ENCODE measurements at places on chromosomes 11 and 22.

GRCh38 chr11:134781380-134781866 lies 369.4 kb upstream of the B3GAT1 start:
- no peak for DNase-seq

GRCh38 chr11:93089474-93090102 lies 108.2 kb downstream of the SLC36A4 start:
- no peak for DNase-seq

- DNase-seq = no peak
Measured at GRCh38 chr11:75563978-75564552, 2.0 kb downstream of the SERPINH1 start.

DNA sequence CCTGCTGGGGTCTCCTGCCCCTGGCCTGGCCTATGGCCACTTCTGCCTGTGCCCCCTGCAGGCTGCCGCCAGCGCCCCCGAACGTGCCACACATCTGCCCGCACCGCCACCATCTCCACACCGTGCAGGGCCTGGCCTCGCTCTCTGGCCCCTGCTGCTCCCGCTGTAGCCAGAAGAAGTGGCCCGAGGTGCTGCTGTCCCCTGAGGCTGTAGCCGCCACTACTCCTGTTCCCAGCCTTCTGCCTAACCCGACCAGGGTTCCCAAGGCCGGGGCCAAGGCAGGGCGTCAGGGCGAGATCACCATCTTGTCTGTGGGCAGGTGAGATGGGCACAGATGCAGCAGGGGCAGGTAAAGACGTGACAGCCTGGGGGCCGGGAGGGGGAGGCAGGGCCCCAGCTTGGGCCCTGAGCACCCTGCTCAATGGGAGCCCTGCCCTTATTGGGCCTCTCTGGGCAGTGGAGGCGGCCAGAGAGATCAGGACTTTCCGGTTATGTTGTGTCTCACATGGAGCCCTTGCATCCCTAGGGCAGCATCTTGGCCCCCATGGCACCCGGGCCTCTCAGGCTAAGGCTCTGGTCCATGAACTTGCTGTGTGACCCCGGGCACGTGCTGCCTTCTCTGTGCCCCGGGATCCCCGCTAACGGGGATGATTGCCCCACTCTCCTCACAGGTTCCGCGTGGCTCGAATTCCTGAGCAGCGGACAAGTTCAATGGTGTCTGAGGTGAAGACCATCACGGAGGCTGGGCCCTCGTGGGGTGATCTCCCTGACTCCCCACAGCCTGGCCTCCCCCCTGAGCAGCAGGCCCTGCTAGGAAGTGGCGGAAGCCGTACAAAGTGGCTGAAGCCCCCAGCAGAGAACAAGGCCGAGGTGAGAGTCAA lies 18.5 kb downstream of the RELT start:
- DNase-seq = no peak

DNA sequence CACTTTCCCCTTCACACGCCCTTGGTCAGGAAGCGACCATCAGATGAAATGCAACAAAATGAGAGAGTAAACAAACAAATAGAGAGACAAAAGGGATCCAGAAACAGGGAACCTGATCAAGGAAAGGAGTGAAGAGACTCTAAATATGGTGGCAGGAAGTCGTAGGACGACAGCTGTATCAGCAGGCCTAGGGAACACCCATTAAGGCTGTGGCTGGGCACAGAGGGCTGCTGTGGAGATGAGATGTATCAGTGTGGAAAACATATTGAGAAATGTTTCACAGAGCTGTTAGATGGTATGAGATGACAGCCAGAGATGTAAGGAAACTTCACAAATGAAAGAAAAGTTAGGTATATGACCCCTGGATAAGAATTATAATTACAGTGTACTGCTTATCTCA lies 155.8 kb upstream of the MTMR2 start:
- no peak for DNase-seq

GRCh38 chr22:46081036-46081830 lies 69.1 kb upstream of the PPARA start:
- no peak for DNase-seq

DNA sequence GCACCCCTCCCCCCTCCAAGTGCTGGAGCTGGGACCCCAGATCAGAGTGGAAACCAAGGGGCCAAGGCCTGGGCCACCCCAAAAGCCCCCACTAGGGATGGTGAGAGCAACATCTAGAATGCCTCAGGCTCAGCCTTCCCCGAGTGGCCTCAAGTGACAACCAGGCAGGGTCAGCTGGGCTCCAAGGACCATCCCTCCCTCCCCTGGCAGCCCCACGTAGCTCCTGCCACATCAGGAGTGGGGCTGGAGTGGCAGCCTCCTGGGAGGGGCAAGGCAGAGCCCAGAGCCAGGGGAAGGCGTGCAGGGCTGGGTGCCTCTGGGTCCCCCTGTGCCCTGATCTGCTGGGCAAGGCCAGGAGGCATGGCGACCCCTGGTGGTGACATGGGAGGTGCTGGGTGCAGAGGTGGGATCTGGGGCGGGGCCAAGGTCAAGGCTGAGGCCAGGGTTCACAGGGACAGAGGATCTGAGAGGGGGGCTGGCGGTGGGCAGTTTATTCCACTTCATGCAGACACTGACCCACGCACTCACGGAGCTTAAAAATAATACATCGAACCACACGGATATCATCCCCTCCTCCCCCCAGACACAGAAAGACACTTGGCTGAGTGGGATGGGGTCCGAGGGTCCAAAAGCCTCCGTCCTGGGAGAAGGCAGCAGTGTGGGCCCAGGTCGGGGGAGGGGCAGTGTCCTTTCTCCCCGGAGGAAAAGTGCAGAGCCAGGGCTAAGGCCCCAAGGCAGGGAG lies 15.8 kb upstream of the EHD1 start:
- DNase-seq = peak; percentile 95

GRCh38 chr22:47381240-47381639 lies 618.8 kb downstream of the TBC1D22A start:
- DNase-seq = no peak

GRCh38 chr11:81070948-81071347 lies 1630.1 kb upstream of the TENM4 start:
- no peak for DNase-seq

GRCh38 chr11:61294717-61295595 lies at the start of gene VWCE:
VWCE (minus strand) TSS chr11:61295316; CDS start chr11:61295037, 279 bp downstream.
- DNase-seq = peak; percentile 55

GRCh38 chr11:35511666-35512065 lies 13.8 kb downstream of the PAMR1 start:
- no peak for DNase-seq

- no peak for DNase-seq
Measured at GRCh38 chr11:91081440-91082043, 858.7 kb upstream of the CHORDC1 start.

- DNase-seq = no peak
Measured at GRCh38 chr11:109704432-109704831, 282.4 kb downstream of the C11orf87 start.

DNA sequence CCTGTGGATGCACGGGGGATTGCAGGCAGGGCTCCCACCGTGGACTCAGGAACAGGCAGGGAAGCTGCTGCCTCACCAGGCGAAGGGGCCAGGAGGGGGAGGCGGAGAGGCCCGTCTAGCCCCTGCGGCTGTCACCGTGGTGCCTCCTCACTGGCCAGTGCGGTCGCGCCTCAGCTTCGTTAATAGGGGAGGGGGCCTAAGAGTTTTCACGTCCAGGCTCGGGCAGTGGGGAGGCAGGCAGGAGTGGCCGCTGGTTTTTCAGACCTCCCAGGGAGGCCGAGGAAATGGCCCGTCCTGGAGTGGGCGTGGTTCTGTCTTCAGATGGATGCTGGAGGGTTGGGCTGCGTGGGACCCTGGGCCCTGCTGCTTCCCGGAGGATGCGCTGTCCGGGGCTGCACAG lies 91.1 kb upstream of the B3GAT1 start:
- DNase-seq = no peak

GRCh38 chr11:62575156-62575555 lies 1.5 kb upstream of the EEF1G start:
- no peak for DNase-seq

- no peak for DNase-seq
Measured at GRCh38 chr11:62917906-62918502, 3.2 kb downstream of the CHRM1 start.

GRCh38 chr11:117579161-117579560 lies 217.9 kb downstream of the DSCAML1 start:
- DNase-seq = no peak

GRCh38 chr22:23245799-23246136 lies 65.5 kb downstream of the BCR start:
- no peak for DNase-seq

GRCh38 chr22:43537019-43537585 lies 125.3 kb downstream of the MPPED1 start:
- DNase-seq = no peak

DNA sequence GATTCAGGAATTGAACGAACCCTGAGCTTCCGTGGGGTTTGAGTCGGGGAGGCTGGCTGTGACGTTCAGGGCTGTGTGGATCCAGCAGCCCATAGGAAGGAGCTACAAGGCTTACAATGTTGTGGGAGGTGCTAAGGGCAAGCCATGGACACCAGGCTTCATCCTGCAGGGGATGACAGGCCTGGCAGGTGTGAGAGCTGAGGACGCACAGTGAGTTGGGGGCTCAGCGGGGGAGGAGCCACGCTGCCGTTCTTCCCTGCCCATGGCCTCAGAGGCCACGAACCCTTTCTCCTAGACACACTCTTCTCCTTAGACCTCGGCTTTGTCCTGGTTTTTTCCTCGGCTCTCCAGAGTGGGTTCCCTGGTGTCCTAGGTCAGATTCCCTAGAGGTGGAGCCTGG lies 113.3 kb upstream of the SLC22A12 start:
- no peak for DNase-seq

- no peak for DNase-seq
Measured at GRCh38 chr22:46976598-46976997, 214.1 kb downstream of the TBC1D22A start.

GRCh38 chr11:68835749-68836148 lies 6.0 kb downstream of the CPT1A start:
- DNase-seq = no peak

DNA sequence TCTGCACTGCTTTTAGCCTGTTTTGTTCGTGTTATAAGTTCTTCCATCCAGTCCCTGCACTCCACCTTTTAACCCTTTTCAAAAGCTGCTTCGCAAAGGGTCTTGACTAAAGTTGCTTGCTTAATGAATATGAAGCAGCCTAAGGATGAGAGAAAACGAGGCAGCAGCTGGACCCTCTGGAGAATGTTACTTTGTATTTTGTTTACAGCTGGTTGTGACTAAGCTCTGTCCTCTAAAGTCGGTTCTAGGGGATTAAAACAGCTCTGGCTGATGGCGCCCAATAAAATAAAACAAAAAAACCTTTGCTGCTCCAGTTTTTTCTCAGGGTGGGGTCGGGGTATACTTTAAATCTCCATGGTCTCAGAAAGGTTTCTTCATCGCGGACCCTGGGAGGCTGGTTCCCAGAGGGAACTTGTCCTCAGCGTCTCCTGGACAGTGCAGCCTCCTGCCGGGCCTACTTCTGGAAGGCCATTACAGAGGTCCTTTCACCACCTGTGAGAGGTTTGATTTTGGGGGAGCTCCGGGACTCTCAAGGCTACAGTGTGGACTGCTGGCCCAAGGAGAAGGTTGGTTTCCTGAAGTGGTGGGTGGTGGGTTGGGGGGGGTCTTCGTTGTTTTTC lies 836 bp upstream of the RBM4 start:
- no peak for DNase-seq

DNA sequence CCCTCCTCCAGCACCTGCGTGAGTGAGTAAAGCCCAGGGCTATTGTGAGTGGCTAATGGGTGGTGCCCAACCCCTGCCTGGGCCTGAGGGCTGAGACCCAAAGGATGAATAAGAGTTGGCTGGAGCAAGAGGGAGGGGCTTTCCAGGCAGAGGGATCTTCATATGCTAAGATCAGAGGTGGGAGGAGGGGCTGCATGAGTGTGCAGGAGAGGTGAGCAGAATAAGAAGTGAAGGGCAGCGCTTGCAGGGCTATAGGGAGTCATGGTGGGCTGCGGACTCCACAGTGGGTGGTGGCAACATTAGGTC lies 3.9 kb downstream of the EMID1 start:
- no peak for DNase-seq

DNA sequence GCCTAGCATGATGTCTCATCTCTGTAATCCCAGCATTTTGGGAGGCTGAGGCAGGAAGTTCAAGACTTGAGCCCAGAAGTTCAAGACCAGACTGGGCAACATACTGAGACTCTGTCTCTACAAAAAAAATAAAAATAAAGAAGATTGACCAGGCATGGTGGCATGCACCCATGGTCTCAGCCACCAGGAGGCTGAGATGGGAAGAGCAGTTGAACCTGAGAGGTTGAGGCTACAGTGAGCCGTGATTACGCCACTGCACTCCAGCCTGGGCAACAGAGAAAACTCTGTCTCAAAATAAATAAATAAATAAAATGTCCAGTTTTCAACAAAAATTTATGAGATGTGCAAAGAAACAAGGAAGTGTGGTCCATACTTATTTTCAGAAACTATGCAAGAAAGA lies 28.3 kb downstream of the EFCAB6 start:
- DNase-seq = no peak

DNA sequence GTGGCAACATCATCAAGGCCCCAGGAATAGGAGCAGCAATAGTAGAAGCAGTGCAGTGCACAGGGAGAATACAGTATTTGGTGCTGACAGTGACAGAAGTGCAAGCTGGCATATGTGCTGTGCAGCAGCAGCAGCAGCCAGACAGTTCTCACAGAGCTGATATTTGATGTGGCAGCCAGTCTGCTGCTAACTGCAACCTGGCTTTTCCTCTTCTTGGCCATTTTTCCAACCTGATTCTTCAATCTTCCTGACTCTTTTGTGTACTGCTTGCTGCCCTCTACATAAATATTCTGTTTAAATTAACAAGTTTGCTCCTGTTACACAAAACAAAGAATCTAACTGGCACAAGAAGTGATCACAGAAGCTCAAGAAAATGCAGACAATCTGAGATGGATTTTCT lies 102.0 kb downstream of the CASP12 start:
- DNase-seq = peak; percentile 10

- DNase-seq = no peak
Measured at GRCh38 chr22:32375678-32376450, 18.2 kb downstream of the RFPL3 start.

- DNase-seq = no peak
Measured at GRCh38 chr11:95248666-95249467, 17.9 kb upstream of the SESN3 start.

- no peak for DNase-seq
Measured at GRCh38 chr11:112225753-112226061, 521 bp upstream of the PTS start.

DNA sequence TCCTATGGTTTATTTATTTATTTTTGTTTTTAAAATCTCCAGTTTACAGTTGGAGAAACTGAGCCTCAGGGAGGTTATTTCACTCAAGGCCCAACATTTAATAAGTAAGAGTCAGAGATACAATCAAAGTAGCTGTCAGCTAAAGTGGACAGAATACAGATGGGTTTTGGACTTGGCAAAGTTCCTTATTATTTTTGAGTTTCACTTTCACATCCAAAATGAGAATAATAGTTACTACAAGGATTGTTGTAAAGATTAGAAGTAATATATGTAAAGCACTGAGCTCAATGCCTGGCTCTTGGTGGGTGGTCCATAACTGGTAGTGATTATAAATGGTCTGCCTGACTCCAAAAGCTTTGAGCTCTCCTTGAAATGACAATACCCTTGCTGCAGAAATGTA lies 87.5 kb upstream of the SESN3 start:
- DNase-seq = no peak
